ENCODE measurements at places on chromosomes 12 and 14.

- DNase-seq = peak; percentile 66
Observed at GRCh38 chr12:116432314-116432750, 126.8 kb upstream of the MAP1LC3B2 start.

DNA sequence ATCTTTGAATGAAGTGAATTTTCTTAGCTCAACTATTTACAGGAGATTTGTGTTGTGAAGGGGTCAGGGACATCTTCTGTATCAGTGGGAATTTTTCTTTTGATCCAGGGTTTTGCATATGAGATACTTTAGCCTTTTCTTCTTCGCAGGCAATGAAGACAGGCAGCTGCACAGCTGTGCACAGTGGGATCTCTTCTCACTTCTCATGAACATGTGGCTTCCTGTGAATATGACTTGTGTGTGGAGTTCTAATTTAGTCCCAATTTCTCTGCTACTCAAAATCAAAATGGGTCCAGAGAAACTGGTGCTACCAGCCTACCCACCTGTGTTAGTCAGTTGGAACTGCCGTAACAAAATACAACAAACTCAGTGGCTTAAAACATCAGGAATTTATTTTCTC is 37.8 kb downstream of the ARF6 start:
- DNase-seq = no peak

DNA sequence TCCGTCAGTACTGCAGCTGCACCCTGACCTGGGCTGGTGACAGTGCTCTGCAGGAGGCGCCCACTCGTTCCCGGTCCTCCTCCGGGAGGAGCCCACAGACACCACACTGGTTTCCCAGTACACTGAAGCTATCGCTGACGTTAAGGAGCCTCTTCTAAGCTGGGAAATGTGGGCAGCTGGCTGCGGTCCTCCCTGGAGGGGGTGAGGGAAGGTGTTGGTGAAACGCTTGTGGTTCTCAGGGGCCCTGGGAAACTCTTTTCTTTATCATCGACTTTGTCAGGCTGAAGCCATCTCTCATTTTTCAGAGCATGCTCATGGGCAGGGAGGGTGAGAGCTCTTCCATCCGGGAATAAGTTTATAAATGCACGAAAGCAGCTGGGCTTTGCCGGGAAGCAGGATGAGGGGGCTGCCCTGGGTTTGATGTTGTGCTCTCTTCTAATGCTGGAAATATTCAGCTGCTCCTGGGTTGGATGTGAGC is 176.0 kb downstream of the CHST11 start:
- peak; percentile 74 for DNase-seq

DNA sequence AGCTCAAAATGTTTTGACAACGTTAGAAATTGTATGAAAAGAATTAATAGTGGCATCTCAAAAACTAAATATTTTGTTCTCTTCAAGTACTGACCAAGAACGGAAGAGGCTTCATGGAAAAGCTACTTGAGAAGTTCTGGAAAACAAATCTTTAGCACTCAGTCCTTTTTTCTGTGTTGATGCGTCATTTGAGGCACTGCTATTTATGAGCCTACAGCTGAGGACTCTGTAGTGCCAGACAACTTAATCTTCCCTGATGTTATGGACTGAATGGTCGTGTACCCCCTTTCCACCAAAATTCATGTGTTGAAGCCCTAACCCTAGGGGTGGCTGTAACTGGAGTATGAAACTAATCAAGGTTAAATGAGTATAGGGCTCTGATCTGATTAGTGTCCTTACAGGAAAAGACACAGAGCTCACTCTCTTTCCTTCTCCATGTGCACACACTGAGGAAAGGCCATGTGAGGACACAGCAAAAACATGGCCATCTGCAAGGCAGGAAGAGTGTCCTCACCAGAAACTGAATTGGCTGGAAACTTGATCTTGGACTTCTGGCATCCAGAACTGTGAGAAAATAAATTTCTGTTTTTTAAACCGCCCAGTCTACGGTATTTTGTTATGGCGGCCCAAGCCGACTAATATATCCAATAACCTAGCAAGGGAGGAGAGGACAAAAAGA is 337.0 kb upstream of the CLEC14A start:
- no peak for DNase-seq

DNA sequence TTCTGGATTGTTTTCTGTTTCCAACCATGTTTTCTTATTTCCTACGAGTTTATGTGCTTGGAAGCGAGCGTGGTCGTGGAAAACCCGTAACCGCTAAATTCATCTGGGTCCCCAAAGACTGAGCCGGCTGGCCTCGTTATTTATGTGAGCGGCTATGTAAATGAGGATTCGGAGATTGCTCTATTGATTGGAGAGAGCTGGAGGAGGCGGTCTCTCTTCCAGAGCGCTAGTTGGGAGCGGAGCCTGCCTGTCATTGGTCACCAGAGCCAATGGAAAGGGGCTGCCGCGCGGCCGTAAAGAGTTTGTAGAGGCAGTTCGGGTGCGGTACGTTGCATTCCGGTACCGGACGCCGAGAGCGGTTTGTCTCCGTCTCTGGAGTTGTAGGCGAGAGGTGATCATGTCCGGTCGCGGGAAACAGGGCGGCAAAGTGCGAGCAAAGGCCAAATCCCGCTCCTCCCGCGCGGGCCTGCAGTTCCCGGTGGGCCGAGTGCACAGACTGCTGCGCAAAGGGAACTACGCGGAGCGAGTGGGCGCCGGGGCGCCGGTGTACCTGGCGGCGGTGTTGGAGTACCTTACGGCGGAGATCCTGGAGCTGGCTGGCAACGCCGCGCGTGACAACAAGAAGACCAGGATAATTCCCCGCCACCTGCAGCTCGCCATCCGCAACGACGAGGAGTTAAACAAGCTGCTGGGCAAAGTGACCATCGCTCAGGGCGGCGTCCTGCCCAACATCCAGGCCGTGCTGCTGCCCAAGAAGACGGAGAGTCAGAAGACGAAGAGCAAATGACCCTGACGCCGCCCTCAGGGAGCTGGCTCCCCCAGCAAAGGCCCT is 29.0 kb downstream of the WBP11 start:
- peak; percentile 97 for DNase-seq

DNA sequence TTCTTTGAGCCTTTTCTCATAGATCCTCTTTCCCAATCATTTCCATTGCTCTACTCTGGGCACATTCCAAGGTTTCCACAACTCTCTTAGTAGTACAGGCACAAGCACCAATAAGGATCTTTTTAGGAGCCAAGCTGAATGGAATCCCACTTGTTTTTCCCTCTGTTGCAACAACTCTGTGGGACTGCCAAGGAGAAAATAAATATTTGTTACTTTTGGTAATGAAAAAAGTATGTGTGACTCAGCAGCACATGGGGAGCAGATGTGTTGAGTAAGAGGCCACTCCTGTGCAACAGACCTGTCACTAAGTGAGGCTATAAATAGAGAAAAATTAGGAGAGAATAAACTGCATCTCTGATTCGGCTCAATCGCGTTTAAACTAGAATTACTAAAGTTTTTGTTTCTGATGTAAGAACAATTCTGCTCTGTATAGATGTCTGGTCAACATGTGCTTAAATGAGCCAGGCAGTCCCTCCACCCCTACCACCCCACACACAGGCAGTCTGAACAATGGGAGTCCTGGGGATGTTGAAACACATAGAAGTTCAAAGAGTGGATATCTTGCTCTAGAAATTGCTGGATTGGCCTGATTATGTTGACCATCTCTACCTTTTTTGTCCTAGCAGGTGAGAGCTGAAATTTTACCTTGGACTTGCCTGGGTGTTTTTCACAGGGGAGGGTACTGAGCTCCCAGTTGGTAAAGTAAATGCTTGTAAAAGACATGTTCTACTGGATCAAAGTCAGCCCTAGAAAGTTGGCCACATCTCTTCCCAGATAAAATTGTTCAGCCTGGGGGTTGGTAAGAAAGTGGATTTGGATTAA is 244.3 kb upstream of the NOVA1 start:
- peak; percentile 98 for DNase-seq

- no peak for DNase-seq
Observed at GRCh38 chr12:26564391-26564790, 268.6 kb downstream of the ITPR2 start.

DNA sequence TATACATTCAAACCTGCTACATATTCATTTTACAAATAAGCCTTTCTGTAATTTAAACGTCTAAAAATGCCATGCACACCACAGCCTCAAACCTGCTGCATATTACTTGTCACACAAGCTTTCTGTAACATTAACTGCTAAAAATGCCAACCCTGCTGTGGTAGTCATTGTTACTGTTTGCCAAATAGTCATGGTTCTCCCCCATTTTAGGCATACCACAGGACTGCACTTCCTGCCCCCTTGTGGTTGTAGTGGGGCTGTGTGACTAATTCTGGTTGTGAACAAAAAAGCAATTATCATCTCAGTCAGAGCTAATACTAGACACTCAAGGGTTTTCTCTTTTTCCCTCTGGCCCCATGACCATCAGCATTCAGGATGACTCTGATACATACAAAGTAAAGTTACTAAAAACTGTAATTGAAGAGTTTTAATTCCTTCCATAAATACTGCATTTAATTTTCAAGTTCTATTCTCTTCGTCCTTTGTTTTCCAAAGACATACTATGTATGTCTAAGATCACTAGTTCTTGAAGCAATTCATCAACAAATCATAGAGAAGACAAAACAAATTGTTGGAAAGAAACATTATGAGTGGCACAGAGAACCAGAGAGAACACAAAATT is 5.7 kb upstream of the SLC35F4 start:
- peak; percentile 19 for DNase-seq

GRCh38 chr12:96513681-96514080 is 24.3 kb downstream of the CFAP54 start:
- DNase-seq = no peak

All from fibroblast of villous mesenchyme (primary cell).